Melanocyte of skin (primary cell): ENCODE measurements at places on chromosomes 4 and X. TPM values are rescaled to one million over a fixed set of nuclear protein-coding genes. Genes with fewer than 3 reads are reported as not detected.

The XG gene
- total RNA-seq: 0.69 and 0.73 TPM in 2 replicates

The CYBB gene
- total RNA-seq: not detected in 2 replicates

The SPATA4 gene
- under 0.01 TPM in 1 of 2 replicates, not detected in the other for total RNA-seq

The GPRASP1 gene
- 1.0 and 1.5 TPM in 2 replicates for total RNA-seq
